ENCODE measurements at places on chromosomes 2 and 18.

GRCh38 chr2:233062451-233062850 lies 2.3 kb downstream of the INPP5D start:
- no peak for DNase-seq

DNA sequence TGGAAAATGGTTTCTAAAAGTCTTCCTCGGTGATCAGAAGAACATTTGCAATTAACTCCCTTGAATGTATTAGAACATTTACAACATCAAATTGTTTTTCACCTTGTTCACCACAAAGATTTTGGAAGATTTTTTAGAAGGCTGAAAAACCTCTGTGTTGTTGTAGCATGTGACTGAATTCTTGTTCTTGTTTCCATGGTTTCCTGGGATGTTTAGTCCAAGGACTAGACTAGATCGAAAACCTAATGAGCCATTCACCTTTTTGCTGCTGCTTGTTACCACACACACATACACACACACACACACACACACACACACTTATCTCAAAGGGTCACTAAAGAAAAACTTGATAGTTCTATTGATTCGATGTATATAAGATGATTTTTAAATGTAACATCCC lies 380.0 kb downstream of the LRRTM4 start:
- DNase-seq: no peak

- no peak for DNase-seq
These were observed 3.9 kb downstream of the PUM2 start for GRCh38 chr2:20346565-20347381.

GRCh38 chr18:45667056-45667736 lies 51.9 kb downstream of the SLC14A2 start:
- no peak for DNase-seq

DNA sequence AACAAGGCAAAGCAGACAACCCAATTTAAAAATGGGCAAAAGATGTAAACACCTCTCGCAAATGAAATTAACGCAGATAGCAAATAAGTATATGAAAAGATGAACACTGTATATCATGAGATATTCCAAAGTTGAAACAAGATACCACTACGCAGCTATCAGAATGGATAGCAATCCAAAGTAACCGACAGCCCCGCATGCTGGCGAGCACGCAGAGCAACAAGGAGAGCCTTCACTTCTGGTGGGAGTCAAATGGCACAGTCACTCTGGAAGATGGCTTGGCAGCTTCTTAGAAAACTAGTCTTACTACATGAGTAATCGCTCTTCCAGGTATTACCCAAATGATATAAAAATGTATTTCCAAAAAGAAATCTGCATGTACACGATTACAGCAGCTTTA lies 1.4 kb downstream of the NDUFA10 start:
- no peak for DNase-seq

DNA sequence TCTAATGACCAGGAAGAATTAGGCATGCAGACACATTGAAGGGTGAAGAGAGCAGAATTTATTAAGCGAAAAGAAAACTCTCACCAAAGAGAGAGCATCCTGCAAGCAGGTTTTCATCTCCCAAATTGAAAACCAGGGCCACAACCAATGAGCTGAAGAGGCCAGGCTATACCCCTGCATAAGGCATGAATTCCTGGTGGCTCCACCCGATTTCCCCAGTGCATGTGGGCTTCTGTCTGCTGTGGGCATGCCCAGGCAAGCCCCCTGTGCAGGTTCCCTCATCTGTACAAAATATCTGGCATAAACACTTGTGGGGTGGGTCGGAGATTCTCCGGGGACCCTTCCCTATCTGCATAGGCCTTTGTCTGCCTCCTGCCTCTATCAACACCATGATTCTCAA lies 621.6 kb upstream of the LRRTM1 start:
- DNase-seq: no peak

DNA sequence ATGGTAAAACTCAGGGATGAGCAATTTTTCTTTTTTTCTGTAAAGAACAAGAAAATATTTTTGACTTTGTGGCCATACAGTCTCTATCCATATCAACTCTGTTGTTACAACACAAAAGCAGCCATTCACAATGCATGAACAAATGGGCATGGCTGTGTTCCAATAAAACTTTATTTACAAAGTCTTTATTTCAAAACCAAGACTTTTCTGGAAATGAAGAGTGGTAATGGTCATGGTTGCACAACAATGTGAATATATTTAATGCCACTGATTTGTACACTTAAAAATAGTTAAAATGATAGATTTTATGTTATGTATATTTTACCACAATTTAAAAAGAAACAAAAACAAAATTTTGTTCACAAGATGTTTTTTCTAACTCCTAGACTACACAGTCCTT lies 1.6 kb upstream of the DSG3 start:
- DNase-seq: no peak

GRCh38 chr2:216671081-216671411 lies 24.3 kb downstream of the IGFBP5 start:
- DNase-seq: no peak

GRCh38 chr2:72955228-72956049 lies 38.1 kb downstream of the EMX1 start:
- DNase-seq: no peak

DNA sequence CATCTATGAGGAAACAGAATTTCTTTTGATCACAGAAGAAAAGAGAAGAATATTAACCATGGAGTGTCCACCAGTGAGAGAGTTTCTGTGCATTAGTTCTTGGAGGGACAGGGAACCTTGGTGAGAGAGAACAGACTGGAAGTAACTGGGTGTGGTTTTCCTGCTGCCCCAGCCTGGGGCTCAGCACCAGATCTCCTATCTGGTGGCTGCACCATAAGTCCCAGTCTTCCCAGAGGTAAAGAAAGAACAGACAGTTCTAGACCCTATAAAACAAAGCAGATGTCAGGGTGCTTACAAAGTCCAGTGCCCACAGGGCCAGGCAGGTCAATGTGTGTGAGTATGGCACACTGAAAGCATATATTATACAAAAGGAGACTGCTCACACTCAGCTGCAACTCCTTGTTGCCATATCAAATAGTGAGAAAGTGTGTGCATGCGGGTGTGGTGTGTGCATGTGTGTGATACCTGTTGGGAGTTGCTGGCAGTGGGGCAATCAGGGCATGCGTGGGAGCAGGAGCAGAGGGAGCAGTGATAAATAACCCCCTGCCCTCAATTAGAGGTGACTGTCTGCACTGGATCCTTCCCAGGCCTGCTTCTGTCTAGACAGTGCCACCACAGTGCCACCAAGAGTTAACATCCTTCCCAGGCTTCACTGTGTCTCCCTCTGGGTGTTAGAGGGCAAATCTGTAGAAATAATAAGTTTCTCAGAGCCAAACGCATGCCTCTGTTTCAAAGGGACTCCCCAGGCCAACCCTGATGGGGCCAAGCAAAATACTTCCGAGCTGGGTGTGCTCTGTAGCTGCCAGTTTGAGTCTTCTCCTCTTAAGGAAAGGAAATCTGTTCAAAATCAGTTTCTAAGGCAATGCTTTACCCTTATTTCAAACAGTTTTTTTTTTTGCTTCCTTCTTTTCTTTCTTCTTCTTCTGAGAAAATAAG lies 45.7 kb downstream of the RDH14 start:
- DNase-seq: no peak

DNA sequence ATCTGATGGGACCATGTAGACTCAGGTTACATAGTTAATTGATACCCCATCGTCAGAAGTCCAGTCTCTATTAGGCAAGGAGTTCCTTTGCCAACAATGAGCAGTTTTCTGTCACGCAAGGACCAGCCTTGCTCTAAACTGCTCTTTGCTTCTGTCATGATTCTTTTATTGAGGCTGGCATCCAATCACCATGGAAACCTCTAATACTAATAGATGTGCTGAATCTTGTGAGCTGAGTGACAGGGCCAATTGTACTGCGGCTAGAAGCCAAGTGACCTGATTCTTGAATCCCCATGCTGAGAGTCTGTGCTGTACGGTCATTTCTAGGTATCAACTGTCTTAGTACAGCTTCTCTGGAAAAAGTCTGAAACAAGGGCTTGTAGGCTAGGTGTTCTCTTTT lies 395.6 kb downstream of the RND3 start:
- DNase-seq: no peak

GRCh38 chr2:167048829-167049228 lies 160.5 kb downstream of the XIRP2 start:
- DNase-seq: no peak

- DNase-seq: no peak
These were observed 266.0 kb upstream of the FSIP2 start for GRCh38 chr2:185472574-185472973.

DNA sequence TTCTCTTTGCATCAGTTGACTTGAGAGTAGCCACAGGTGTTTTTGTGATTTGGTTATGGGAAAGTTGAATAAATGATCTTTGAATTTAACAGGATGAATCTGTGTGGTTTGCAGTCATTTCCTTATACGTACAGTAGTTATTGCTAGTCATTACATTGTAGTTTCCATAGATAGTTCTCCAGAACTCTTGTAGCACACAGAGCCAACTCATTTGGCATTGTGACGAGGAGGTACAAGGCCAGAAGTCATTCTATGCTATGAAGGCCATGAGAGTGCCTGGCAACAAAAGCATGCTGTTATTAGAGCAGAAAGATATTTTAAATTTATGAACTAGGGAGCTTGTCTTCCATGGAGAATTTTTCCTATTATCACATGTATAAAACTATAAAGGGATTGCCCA lies 973.0 kb upstream of the CHAC2 start:
- DNase-seq: no peak

GRCh38 chr2:28415010-28415409 lies 22.4 kb downstream of the FOSL2 start:
- DNase-seq: no peak

DNA sequence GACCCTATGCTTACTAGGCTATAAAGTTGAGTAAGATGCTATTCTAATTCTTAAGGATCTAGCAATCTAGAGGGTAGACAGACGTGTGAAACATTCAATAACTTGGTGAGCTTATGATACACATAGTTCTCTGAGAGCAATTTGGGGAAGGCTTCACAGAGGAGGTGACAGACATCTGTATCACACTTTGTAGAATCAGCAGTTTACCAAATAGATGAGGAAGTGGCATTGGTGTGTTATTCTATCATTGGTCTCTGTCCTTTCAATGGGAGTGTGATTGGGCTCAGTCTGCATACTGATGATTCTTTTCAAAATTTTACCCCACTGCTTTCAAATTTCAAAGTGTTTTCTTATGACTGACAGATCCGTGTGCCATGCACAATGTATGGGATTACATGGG lies 47.0 kb upstream of the TMEM178A start:
- no peak for DNase-seq

DNA sequence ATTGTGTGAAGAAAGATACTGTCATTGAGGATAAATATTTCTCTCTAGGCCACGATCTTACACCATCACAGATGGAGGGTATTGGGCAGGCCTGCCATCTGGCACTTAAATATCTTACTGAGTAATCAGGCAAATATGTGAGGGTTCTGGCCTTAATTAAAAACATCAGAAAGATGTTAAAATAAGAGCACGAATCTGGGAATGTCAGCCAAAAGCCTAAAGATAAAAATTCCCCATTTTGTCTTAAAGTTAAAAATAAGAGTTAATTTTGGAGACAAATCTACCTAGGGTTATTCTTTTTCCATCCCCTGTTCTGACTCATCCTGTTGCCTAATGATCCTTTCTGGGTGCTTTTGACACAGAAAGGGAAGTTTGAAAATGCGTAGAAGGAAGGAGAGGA lies 121.0 kb downstream of the SUCLG1 start:
- no peak for DNase-seq

- DNase-seq: no peak
These were observed 100.2 kb downstream of the ZBTB7C start for GRCh38 chr18:48308755-48309575.

DNA sequence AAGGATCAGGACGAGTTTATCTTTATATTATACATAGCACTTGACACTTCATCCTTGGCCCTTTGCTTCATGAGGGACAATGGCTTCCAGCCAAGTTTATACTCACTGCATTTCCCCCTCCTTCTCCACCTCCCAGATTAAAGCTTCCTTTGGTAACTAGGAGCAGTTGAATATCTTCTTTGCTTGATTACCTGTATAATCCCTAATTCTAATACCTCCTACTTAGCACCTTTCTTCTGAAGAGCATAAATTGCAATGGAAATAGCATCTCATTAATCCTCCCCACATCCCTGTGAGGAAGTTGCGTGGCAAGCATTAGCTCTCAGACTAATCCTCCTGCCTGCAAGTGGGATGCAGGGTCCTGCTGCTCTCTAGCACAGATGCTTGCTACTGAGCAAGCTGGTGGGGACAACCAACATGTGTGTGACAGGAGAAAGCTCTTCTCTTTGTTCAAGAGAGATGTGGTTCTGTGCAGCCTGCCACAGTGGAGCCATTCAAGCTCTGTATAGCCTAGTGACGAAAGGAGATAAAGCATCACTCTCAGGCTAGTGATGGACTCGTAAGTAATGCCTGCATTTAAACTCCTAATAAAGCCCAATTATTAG lies 19.1 kb downstream of the KLHL14 start:
- DNase-seq: no peak

- DNase-seq: no peak
These were observed 320.4 kb upstream of the HS6ST1 start for GRCh38 chr2:128639120-128639477.

GRCh38 chr2:177165061-177165583 lies 47.5 kb upstream of the HNRNPA3 start:
- no peak for DNase-seq

GRCh38 chr18:31566576-31567306 lies 24.9 kb upstream of the TTR start:
- no peak for DNase-seq

DNA sequence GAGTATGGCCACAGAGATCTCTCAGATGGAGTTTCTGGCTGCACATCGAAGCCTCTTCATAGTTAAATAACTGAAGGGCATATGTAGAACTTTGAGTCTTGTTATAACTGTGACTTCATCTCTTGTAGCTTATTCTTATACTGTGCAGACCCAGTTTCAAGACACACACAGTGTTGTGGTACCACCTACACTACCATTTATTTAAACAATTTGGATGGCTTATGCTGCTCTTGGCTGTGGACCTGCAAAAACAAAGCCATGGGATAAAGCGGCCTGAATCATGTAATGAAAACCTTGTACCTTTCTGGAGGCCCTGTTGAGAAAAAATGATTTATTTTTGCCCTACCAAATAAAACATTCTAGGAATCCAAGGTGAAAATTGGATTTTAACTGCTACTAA lies 262.8 kb upstream of the RASGRP3 start:
- no peak for DNase-seq

DNA sequence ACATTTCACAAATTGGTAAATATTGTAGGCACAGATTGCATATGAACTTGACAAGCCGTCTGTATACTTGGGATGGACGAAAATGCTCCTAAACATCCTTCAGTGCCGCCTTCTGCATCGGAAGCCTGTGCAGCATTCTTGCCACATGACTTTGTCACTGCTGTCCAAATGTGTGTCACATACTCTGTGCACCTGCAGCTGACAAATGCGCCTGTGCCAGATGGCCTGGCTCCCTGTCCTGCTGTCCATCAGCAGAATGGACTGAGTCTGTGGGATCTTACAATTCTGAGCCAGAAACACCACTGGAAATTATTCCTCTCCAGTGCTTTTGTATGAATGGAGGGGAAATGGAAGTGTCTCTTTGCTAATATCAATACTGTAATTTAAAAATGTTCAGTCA lies 89.9 kb downstream of the DCDC2C start:
- no peak for DNase-seq

DNA sequence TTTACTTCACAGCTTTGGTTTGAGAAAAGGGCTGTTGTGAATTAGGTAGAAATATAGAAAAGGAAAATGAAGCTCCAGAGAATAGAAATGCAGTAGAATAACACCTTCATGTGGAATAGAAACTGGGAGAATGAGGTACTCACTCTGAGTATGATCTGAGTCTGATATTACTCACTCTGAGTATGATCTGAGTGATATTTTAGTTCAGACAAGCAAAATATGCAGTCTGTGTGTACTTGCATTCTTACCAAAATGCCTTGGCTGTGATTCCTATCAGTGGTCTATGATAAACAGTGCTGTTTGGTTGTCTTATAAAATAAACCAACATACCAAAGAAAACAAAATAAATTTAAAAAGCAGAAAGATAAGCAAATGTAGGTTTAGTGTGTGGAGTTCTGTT lies 487.6 kb downstream of the THSD7B start:
- DNase-seq: no peak
